ENCODE measurements at places on chromosomes 12 and 14. TPM values are rescaled to one million over a fixed set of nuclear protein-coding genes. Genes with fewer than 3 reads are reported as not detected.

DNA sequence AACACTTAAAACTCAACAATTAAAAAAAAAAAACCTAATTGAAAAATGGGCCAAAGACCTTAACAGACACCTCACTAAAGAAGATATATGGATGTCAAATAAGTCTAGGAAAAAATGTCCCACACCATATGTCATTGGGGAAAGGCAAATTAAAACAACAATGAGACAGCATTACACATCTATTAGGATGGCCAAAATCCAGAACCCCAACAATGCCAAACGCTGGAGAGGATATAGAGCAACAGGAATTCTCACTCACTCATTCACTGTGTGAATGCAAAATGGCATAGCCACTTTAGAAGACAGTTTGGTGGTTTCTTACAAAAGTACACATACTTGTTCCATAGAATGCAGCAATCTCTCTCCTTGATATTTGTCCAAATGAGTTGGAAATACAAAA, 173.7 kb downstream of the SLC25A21 start:
- ATAC-seq = no peak

Gene PRB2
- total RNA-seq = not detected

Gene LMO3
- 0.24 TPM for total RNA-seq

Gene ATF7
- 29.7 TPM for total RNA-seq
